Activated CD4-positive, CD25-positive, alpha-beta regulatory T cell (primary cell): ENCODE measurements at places on chromosomes 11 and 22.

GRCh38 chr22:37416827-37417226, 10.5 kb downstream of the ELFN2 start:
- DNase-seq = no peak

GRCh38 chr11:86688398-86689179, 16.2 kb upstream of the ME3 start:
- DNase-seq = no peak

DNA sequence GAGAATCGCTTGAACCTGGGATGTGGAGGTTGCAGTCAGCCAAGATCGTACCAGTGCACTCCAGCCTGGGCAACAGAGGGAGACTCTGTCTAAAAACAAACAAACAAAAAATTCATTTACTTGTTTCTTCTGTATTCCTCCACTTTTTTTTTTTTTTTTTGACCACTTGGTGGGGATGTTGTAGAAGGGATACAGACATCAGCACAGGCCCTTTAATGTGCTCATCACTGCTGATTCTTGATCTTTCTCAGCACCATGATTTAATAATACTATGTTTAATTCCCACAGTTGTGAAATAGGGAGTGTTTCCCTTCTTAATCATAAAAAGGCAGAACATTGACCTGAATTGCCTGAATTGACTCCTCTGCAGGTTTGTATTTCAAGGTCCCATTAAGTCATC, 4.5 kb downstream of the TTC9C start:
- no peak for DNase-seq

DNA sequence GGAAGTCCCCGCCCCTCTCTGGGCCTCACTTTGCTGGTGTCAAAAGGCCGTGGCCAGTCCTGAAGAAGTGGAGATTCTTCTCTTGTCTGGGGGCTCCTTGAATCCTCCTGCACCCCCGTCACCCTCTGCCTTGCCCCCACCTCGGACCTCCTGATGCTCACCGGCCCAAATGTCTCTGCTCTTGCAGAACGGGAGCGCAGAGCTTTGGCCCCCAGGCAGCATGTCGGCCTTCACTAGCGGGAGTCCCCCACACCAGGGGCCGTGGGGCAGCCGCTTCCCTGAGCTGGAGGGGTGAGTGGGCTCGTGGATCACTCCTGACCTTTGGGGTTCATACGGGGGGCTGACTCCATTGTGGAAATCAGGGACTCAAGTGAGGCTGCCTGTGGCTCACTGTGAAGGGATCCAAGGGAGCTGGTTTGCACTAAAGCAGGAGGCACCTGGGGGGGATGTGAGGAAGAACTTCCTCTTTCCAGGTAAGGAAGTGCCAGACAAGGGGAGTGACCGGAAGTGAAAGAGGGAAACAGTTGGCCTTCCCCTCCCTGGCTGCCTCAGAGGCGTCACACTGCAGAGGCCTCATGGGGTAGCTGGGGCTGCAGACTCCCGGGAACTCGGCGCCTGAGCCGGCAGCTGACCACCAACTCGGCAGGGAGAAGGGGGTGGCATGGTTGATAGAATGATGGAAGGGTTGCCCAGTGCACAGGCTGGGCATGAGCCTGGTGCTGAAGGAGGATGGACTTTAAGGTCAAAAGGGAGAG, 23.1 kb downstream of the CSF2RB start:
- DNase-seq = no peak

- DNase-seq = no peak
Measured at GRCh38 chr11:36672815-36673450, 74.9 kb upstream of the RAG2 start.

DNA sequence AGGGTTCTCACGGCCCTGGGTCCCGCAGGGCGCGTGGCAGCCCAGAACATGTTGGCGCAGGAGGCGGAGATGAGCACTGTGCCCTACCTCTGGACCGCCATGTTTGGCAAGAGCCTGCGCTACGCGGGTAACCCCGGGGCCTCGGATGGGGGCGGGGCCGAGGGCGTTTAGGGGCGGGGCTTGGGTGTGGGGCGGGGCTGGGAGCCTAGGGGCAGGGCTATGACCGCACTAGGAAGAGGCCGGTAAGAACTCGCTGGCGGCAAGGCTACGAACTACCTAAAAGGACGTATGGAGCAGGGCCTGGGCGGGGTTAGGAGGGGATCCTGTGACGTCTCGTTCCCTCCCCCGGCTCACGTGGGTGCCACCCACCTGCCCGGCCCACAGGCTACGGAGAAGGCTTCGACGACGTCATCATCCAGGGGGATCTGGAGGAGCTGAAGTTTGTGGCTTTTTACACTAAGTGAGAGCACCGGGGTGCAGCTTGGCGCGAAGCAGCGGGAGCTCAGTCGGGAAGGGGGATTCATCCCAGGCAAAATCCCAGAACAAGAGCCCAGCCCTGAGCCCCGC, 2.8 kb upstream of the LZTR1 start:
- DNase-seq = peak; percentile 18

GRCh38 chr11:11916981-11917399, 75.2 kb downstream of the USP47 start:
- DNase-seq = no peak

GRCh38 chr11:108486828-108487227, 11.4 kb downstream of the POGLUT3 start:
- DNase-seq = no peak
